ENCODE measurements at places on chromosomes 1 and 21. TPM values are rescaled to one million over a fixed set of nuclear protein-coding genes. Genes with fewer than 3 reads are reported as not detected.

Gene CLCA4
- not detected for total RNA-seq

Gene CDKN2C
- total RNA-seq = 11.1 TPM

Gene ETS2
- total RNA-seq = 109 TPM

Gene SLC39A1
- 162 TPM for total RNA-seq

Gene ARHGEF19
- 6.0 TPM for total RNA-seq
